Activated CD4-positive, alpha-beta T cell treated with anti-CD3 and anti-CD28 coated beads for 24 hours (primary cell): ENCODE measurements at places on chromosomes 12 and 14.

DNA sequence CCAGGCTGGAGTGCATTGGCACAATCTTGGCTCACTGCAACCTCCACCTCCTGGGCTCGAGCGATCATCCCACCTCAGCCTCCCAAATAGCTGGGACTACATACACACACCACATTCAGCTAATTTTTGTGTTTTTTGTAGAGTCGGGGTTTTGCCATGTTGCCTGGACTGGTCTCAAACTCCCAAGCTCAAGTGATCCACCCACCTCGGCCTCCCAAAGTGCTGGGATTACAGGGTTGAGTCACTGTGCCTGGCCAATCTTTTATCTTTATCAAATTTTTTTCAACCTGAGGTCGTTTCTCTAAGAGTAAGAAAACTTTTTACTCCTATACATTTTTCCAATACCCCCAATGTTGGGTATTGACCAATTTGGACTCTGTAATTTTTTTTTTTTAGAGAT lies 40.0 kb upstream of the NAP1L1 start:
- no peak for DNase-seq

- DNase-seq, result peak; percentile 98
Measured at GRCh38 chr12:56724972-56725722, at the start of gene NACA. Gene NACA (minus strand): TSS chr12:56725299. CDS start chr12:56724521, 778 bp downstream.

GRCh38 chr12:42689699-42690098 lies 100.2 kb upstream of the PRICKLE1 start:
- DNase-seq, result no peak

DNA sequence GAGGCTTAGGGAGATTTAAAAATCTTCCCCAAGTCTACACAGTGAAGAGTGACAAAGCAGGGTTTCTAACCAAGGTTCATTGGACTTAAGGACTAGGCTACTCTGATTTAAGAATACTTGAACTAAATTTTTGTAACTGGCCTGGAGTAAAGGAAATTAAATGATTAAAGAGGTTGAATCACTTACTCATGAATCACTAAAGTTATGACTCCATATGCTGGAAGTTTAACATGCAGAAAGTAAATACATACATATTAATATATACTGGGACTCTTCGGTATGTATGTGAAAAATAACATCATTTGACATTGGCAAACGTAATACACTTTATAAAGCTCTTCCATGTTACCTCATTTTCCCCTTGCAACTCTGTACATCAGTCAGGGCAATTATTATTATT lies 322.9 kb downstream of the KCNH5 start:
- DNase-seq, result no peak

DNA sequence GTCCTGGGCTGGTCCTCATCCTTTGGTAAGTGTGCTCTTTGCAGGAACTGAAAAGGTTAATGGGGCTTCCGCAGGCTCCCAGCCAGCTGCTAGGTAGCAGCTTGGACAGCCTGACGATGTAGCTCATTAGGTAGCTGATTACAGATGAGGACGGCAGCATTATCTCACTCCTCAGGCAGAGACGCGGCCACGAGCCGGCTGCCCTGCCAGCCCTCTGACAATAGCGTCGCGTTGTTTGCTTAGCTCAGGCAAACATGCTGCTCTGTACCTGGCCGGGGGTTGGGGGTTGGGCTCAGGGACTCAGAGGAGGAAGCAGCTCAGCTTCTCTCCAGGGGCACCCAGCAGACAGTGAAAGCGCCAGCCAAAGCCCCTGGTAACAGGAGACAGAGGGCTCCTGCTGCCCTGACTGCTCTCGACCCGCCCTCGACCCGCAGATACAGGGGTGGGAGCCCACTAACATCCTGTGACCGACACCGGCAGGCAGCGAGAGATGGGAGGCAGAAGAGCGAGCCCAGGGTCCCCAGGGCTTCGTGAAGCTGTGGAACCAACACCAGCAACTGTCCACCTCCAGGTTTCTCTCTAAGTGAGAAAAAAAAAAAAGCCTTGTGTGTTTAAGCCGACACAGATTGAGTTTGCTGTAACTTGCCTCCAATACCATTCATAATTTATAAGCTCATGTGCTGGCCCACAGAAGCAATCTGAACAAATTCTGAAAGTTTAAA lies 53.4 kb upstream of the DLK1 start:
- no peak for DNase-seq

DNA sequence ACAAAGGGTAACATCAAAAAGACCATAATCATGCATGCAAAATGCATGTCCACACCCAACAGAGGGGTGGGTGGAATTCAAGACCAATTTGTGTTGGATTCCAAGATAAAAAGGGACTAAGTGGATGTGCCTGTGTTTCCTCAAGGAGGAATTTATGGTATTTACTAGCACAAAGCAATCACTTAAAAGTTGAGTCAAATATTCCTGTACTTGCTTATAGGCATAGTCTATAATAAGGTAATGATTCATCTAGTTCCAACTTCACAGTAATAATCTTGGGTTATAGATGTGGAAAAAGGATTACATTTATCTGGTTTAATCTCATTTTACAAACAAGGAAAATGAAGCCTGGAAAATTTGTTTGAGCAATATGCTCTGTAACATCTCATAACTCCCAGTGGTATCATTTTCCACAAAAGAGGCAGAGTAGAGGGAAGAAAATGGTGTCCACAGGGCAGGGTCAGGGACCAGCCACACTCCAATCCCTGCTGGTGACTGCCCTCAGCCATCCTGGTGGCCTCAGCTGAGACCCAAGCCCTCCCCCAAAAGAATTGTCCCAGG lies 80.8 kb upstream of the REP15 start:
- no peak for DNase-seq

DNA sequence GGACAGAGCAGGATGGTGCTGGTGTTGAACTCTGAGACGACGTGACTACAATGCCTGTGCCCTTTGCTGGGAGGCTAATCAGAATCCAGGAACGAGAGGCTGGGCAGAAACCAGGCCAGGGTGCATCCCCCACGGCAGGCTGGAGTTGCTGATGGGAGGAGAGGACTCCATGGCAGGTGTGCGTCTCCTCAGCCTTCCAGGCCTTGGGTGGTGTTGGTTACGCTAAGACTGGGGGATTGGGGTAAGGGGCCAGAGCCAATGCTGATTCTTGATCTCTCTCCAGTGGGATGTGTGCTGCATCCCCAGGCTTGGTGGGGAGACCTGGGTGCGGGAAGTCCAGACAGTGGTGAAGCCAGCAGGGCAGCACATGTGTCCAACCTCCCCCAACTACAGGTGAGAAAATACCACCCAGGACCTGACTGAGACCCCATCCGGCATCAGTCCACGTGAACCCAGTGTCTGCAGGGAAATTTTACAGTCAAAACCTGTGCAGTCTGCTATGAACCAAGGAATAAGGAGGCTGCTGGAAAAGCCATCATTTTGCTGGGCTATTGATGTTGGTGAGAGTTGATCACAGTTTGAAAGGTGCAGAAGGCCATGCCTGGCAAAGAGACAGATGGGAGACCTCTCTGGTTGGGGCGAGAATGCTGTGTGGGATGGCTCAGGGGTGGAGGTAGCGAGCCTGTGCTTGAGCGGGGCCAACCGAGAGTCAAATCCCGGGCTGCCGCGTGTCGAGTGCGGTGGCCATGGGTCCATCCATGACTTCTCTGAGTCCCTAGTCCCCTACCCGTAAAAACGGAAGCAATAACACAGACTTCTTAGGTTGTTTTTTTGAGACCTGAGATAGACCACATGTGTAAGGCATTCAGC lies 89.8 kb downstream of the NTF3 start:
- no peak for DNase-seq

- no peak for DNase-seq
Measured at GRCh38 chr12:56469007-56469930, 891 bp downstream of the SPRYD4 start.

- DNase-seq, result no peak
Measured at GRCh38 chr12:130576371-130576816, 139.7 kb downstream of the RIMBP2 start.

DNA sequence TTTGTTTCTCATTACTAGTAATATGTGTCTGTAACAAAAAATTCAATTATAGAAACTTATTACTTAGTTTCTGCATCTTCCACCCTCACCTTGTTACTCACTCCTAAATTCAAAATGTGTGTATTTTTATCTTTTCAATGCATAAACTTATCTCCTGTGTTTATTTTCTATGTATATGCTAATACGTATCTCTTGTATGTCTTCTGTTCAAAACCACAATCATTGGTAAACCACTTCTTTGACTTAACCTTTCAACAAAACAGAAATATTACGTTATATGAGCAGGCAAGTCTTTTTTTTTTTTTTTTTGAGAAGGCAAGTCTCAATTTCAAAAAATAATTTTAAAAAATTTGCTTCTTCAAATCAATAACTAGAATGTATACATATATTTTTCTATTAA lies 39.2 kb upstream of the RPH3A start:
- no peak for DNase-seq

GRCh38 chr12:118690506-118690905 lies 290.8 kb upstream of the SRRM4 start:
- no peak for DNase-seq

DNA sequence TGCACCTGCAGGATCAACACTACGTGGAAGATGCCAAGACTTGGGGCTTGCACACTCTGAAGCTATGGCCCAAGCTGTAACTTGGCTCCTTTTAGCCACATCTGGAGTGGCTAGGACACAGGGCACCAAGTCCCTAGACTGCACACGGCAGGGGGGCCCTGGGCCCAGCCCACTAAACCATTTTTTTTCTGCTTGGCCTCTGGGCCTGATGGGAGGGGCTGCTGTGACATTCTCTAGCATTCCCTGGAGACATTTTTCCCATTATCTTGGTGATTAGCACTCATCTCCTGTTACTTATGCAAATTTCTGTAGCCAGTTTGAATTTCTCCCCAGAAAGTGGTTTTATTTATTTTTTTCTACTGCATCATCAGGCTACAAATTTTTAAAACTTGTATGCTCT lies 1080.7 kb downstream of the LRFN5 start:
- DNase-seq, result no peak

DNA sequence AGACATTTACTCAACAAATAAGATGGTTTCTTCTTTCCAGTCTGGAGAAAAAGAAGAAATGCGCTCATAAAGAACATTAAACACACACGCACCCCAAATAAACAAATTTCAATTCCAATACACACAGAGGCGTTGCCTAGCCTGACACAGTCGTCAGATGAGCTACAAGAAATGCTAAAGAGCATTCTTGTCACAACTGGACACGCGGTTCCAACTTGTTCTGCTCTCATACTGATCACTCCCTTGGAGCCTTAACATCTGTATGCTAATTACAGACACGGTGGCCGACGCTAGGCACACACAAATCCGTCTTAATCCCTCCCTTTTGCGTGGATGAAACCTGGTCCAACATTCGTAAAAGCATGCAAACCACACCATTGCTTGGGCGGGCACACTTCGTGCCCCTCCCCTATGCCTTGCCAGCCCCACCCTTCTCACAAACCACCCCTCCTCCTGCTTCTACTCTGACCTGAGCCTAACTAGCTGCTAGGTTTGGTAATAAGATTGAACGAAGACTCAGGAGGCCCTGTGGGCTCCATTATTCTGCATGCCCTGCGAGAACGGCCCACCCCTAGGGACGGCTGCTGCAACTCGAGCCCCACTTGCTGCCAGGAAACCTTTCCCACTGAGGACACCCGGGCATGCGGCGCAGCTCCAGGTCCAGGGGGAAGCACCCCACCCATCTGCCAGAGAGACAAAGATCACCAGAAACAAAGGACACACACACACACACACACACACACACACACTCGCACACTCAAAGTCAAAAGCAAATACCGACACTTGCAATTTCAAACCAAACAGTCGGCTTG lies 1.2 kb downstream of the KCNK10 start:
- DNase-seq, result no peak

GRCh38 chr14:68253878-68254528 lies 434.4 kb downstream of the RAD51B start:
- no peak for DNase-seq

DNA sequence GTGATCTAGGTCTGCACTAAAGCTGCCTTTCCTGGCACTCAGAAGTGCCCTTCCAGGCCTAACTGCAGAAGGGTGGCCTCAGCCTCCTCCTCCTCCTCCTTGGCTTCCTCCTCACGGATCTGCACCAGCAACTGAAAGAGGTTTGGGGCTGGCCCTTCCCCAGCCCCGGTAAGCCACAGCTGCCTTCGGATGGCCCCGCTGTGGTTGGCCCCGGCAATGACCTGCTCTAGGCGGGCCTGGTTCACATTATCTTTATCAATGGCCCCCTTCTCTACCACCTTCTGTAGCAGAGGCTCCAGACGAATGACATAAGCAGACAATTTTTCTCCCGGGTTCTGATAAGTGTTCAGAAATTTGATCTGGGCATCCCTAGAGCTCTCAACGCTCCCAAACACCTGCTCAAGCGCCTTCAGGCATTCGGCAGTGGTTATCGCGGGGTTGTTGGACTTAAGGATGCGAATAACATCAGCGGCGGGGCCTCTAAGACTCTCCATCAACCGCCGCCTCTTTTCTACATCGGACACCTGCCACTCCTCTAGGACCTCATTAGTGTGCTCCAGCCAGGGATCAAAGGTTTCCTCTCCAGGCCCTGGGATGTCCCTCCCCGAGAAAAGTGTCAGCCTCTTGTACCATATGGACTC lies 1.5 kb downstream of the PNMA1 start:
- peak; percentile 22 for DNase-seq

DNA sequence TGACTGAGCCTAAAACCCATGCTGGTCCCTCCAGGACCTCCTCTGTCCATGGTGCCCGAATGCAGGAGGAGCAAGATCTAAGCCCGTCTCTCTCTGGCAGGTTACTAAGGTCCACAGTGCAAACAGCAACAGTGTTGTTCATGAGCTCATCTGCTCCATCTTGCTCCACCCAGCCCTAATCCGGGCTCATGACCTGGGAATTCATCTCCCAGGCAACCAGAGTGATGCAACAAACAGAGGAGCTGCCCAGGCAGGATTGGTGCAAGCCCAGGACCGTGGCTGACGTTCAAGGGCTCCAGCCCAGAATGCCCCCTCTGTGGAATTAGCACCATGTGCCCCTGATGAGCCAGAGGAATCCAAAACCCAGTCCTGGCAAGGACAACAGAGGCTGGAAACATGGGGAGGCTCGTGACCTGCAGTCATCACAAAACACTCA lies 29.9 kb downstream of the HSPB8 start:
- no peak for DNase-seq

DNA sequence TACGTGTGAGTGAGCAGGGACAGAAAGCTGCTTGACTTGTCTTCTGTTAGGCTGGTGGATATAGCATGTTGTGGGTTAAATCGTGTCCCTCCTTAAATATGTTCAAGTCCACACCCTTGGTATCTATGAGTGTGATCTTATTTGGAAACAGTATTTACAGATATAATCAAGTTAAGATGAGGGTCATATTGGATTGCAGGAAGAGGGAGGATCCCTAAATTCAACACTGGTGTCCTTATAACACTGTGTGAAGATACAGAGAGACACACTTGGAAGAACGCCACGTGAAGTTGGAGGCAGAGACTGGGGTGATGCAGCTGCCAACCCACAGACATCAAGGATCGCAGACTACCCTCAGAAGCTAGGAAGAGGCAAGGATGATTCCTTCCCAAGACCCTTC lies 275.2 kb upstream of the SSTR1 start:
- no peak for DNase-seq

DNA sequence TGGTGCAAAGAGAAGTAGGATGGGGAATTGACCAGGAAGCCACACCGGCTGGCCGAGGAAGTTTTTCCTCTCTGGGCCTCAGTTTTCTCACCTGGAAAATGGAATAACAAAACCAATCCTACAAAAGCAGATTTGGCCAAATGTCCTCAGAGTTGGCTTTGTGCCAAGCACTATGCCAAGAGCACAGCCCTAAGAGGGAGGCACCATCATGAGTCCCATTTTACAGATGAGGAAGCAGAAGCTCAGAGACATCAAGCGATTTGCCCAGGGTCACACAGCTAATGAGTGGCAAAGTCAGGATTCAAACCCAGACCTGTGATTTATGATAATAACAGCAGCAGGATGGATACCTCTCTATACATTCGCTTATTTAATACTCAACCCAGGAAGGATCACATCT lies 27.3 kb downstream of the RASAL1 start:
- no peak for DNase-seq
